Activated naive CD8-positive, alpha-beta T cell treated with anti-CD3 and anti-CD28 coated beads, Interleukin-2, amount 50 U/mL, for 24 hours (primary cell): ENCODE measurements at places on chromosomes 12 and 14.

DNA sequence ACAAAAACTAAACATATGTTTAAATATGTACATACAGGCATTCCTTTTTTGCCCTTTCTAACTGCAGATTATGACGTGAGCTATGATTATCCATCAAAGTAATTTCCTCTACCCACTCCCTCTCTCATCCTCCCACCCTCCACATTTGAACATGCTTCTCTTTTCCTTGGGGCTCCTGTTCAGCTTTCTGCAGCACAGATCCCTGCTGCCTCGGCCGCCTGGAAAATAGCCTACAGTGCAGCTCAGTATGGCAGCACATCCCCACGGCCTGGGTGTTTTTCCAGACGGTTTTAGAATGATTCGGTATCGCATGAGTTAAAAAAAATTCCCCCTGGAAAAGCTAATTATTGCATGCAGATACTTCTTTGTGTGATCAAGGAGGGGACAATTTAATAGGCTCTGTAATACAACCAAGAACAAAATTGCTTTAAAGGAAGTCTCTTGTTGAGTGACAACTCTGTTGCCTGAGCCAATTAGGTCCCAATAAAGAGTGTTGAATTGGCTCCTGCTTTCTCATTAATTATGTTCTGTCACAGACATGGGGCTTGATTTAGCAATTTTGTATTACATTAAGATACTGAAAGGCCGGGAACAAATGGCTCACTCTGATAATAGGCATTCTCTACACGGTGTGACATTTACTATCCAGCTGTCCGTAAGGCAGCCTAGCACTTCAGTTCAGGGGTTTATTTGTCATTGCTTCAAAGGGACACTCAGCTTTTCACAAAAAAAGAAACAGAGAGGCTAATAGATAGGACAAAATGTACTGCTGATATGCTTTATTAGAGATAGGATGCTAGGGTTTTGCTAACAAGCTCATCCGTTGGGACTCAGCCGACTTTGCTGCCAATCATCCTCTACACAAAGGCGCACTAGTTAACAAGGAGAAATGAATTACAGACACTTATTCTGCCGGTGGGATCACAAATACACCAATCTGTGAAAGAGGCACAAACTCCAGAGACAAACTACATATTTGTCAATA is 285.8 kb upstream of the G2E3 start:
- no peaks in the 10 kb centered on the region for H3K4me1 ChIP-seq
- no peak overlapping the region for H3K27ac ChIP-seq
- peaks cover 2% of the 10 kb centered on the region for H3K27me3 ChIP-seq

- DNase-seq = no peak
- H3K27ac ChIP-seq = no peak overlapping the region
- H3K4me3 ChIP-seq = no peak overlapping the region
- H3K27me3 ChIP-seq = no peaks in the 10 kb centered on the region
Measured at GRCh38 chr14:37669242-37669641, 73.8 kb downstream of the TTC6 start.

GRCh38 chr14:92585981-92586937 is 72.7 kb downstream of the RIN3 start:
- H3K4me3 ChIP-seq = peak overlapping the region; percentile 51
- H3K36me3 ChIP-seq = peaks cover 61% of the 10 kb centered on the region
- H3K27me3 ChIP-seq = no peaks in the 10 kb centered on the region
- DNase-seq = no peak
- peak overlapping the region; percentile 86 for H3K27ac ChIP-seq

GRCh38 chr14:88229428-88229827 is 93.6 kb downstream of the KCNK10 start:
- H3K27ac ChIP-seq = no peak overlapping the region
- no peaks in the 10 kb centered on the region for H3K4me1 ChIP-seq
- no peak for DNase-seq

DNA sequence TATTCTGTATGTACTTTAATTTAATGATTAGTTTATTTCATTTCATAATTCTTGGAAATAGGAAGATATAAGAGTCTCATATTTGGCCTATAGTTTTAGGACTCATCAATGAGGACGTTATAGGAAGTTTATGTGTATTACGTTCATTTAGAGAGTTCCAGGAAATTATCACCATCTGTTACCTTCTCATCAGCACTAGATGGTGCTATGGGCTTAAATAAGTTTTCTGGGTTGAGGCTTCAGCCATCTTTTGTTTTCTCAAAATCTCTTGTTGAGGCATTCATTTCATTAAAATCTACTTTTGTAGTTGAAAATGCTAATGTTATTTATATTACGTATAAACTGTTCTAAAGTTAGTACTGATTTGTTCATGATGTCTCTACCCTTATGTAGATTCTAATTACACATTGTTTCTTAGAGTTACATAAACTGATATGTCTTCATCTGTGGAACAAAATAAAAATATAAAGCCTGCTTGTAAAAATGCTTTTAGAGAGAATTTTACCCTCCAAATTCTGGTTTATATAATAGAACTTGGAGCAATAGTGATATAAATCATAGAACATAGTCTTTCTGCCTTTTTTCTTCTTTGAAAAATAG is 89.2 kb downstream of the CFAP54 start:
- no peak overlapping the region for H3K27ac ChIP-seq
- H3K4me3 ChIP-seq = no peak overlapping the region
- H3K27me3 ChIP-seq = peaks cover 3% of the 10 kb centered on the region
- no peak for DNase-seq
- H3K36me3 ChIP-seq = no peaks in the 10 kb centered on the region

GRCh38 chr12:20624718-20625117 is 70.4 kb upstream of the SLCO1C1 start:
- no peaks in the 10 kb centered on the region for H3K27me3 ChIP-seq
- H3K4me3 ChIP-seq = no peak overlapping the region
- H3K36me3 ChIP-seq = no peaks in the 10 kb centered on the region
- H3K27ac ChIP-seq = no peak overlapping the region
- DNase-seq = no peak

- H3K36me3 ChIP-seq = no peaks in the 10 kb centered on the region
- H3K4me3 ChIP-seq = no peak overlapping the region
- H3K27me3 ChIP-seq = peaks cover 12% of the 10 kb centered on the region
- H3K27ac ChIP-seq = no peak overlapping the region
- no peak for DNase-seq
- no peaks in the 10 kb centered on the region for H3K4me1 ChIP-seq
Measured at GRCh38 chr12:12185414-12185813, 81.4 kb downstream of the LRP6 start.

DNA sequence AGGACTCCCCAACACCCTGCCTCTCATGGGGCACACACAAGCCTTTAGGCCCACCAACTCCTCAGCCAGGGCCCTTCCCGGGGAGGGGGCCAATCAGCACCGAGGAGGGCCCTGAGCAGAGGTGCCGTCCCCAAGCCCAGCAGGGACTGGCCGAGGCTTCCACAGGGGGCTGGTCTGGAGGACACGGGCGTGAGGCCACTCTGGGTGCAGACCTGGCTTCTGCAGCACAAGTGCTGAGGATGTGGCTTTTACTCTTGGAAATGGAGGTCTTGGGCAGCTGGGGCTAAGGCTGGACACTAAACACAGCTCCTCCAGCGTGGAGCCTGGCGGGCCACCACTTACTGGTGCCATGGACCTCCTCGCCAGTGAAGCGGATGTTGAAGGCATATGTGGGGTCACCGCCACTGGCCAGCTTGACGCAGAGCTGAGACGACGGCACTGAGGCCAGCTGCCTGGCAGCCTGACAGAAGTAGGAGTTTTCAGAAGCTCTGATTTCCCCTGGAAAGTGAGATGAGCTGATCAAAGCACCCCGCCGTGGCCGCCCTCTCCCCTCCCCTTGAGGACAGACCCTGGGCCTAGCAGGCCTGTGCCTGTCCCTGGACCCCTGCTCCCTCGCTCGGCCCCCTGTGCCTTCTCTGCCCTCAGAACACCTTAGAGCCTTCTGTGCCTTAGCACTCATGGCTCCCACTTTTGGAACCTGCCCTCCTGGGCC is 44.0 kb downstream of the TRAFD1 start:
- no peak for DNase-seq
- peaks cover 4% of the 10 kb centered on the region for H3K36me3 ChIP-seq
- no peaks in the 10 kb centered on the region for H3K27me3 ChIP-seq
- H3K4me3 ChIP-seq = no peak overlapping the region
- no peaks in the 10 kb centered on the region for H3K4me1 ChIP-seq
- no peak overlapping the region for H3K27ac ChIP-seq

DNA sequence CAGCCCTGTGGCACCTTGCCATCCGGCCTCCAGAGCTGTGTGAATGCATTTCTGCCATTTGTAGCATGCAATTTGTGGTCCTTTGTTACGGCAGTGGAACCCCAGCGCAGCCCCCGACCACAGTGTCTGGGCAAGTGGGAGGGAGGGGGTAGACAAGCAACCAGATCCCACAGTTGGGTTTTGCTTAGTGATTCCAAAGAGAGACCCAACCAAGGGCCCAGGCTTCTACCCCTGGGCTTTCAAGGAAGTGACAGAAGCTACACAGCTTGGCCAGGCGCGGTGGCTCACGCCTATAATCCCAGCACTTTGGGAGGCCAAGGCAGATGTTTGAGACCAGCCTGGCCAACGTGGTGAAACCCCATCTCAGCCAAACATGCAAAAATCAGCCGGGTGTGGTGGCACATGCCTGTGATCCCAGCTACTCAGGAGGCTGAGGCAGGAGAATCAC is 17.8 kb downstream of the ZBTB42 start:
- H3K4me1 ChIP-seq = peaks cover 21% of the 10 kb centered on the region
- peaks cover 2% of the 10 kb centered on the region for H3K36me3 ChIP-seq
- DNase-seq = no peak
- H3K4me3 ChIP-seq = no peak overlapping the region
- H3K27ac ChIP-seq = no peak overlapping the region
- no peaks in the 10 kb centered on the region for H3K27me3 ChIP-seq

- DNase-seq = peak; percentile 80
- H3K27ac ChIP-seq = peak overlapping the region; percentile 97
- peak overlapping the region; percentile 65 for H3K4me3 ChIP-seq
- no peaks in the 10 kb centered on the region for H3K36me3 ChIP-seq
- no peaks in the 10 kb centered on the region for H3K27me3 ChIP-seq
Measured at GRCh38 chr14:35365130-35366055, 39.2 kb downstream of the NFKBIA start.

DNA sequence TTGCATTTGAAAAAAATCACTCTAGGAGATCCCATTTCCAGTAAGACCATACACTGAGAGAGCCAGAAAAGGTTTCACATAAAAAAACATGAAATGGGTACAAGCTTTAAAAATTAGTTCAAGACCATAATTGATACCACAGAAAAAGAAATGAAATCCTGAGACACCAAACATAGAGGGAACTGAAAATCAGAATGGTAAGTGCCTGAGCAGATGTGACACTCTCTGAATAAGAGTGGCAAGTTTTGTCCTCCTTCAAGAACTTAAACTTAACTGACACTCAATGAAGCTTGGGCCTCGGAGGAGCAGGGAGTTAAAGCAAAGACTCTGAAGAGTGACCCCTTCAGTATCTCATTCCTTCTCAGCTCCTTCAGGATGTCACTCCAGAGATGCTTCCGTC is 23.2 kb upstream of the PTGDR start:
- no peak for DNase-seq
- H3K4me3 ChIP-seq = no peak overlapping the region
- H3K27ac ChIP-seq = no peak overlapping the region
- peaks cover 29% of the 10 kb centered on the region for H3K4me1 ChIP-seq
- no peaks in the 10 kb centered on the region for H3K27me3 ChIP-seq
- peaks cover 1% of the 10 kb centered on the region for H3K36me3 ChIP-seq

- DNase-seq = no peak
- no peak overlapping the region for H3K27ac ChIP-seq
Measured at GRCh38 chr14:94795372-94795771, 25.5 kb upstream of the GSC start.

DNA sequence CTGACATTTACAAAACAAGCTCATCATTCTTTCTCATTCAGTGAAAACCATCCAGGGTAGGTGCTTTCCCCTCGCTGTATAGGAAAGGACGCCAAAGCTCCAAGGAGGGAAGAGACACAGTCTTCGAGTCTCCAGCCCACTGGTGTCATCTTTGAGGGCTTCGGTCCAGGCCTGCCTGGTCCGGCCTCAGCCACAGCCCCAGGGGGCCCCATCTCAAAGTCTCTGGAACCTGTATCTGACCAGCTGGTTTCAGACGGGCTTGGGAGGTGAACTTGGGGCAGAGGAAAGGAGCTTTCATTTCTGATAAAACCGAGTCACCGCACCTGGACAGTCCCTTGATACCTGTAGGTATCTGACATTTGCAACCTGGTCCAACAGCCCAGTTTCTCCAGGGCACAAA is 229.5 kb upstream of the RTL1 start:
- H3K36me3 ChIP-seq = no peaks in the 10 kb centered on the region
- H3K27me3 ChIP-seq = peaks cover 16% of the 10 kb centered on the region
- peaks cover 3% of the 10 kb centered on the region for H3K4me1 ChIP-seq
- no peak overlapping the region for H3K4me3 ChIP-seq

DNA sequence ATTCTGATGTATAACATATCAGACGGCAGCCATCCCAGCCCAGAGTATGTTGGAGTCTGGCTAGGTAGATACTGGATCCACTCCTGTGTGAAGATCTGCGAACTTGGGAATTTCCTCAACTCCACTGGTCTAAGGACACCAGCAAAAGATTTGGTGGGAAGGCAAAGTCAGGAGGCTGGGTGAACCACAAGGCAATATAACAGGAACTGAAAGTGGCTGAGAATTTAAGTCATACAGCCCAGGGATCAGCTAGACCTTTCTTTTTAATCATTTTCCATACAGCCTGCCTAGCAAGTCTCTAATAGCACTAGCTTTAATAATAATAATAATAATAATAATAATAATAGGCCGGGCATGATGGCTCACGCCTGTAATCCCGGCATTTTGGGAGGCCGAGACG is 34.8 kb downstream of the BRAP start:
- no peak overlapping the region for H3K4me3 ChIP-seq
- no peak for DNase-seq
- no peaks in the 10 kb centered on the region for H3K4me1 ChIP-seq
- no peak overlapping the region for H3K27ac ChIP-seq

GRCh38 chr14:30519961-30520360 is 39.0 kb upstream of the G2E3 start:
- no peak overlapping the region for H3K4me3 ChIP-seq
- H3K27ac ChIP-seq = no peak overlapping the region
- no peaks in the 10 kb centered on the region for H3K27me3 ChIP-seq
- no peaks in the 10 kb centered on the region for H3K36me3 ChIP-seq
- peaks cover 10% of the 10 kb centered on the region for H3K4me1 ChIP-seq
- no peak for DNase-seq

GRCh38 chr12:29563636-29564035 is 66.2 kb upstream of the OVCH1 start:
- H3K4me3 ChIP-seq = no peak overlapping the region
- DNase-seq = no peak
- no peaks in the 10 kb centered on the region for H3K4me1 ChIP-seq
- peaks cover 12% of the 10 kb centered on the region for H3K27me3 ChIP-seq
- no peaks in the 10 kb centered on the region for H3K36me3 ChIP-seq

GRCh38 chr14:103232031-103232808 is 101.8 kb upstream of the EIF5 start:
- H3K27me3 ChIP-seq = peaks cover 18% of the 10 kb centered on the region
- no peaks in the 10 kb centered on the region for H3K4me1 ChIP-seq
- no peak for DNase-seq

GRCh38 chr12:113565368-113565767 is 93.7 kb upstream of the LHX5 start:
- H3K4me1 ChIP-seq = no peaks in the 10 kb centered on the region
- no peak overlapping the region for H3K27ac ChIP-seq
- peaks cover 7% of the 10 kb centered on the region for H3K27me3 ChIP-seq
- no peaks in the 10 kb centered on the region for H3K36me3 ChIP-seq
